ENCODE measurements at places on chromosomes 11 and 22. TPM values are rescaled to one million over a fixed set of nuclear protein-coding genes. Genes with fewer than 3 reads are reported as not detected.

- DNase-seq: no peak
Measured at GRCh38 chr11:73715541-73715940, 45.3 kb downstream of the RAB6A start.

- no peak for DNase-seq
Measured at GRCh38 chr11:66973956-66974580, 1.0 kb upstream of the C11orf86 start.

DNA sequence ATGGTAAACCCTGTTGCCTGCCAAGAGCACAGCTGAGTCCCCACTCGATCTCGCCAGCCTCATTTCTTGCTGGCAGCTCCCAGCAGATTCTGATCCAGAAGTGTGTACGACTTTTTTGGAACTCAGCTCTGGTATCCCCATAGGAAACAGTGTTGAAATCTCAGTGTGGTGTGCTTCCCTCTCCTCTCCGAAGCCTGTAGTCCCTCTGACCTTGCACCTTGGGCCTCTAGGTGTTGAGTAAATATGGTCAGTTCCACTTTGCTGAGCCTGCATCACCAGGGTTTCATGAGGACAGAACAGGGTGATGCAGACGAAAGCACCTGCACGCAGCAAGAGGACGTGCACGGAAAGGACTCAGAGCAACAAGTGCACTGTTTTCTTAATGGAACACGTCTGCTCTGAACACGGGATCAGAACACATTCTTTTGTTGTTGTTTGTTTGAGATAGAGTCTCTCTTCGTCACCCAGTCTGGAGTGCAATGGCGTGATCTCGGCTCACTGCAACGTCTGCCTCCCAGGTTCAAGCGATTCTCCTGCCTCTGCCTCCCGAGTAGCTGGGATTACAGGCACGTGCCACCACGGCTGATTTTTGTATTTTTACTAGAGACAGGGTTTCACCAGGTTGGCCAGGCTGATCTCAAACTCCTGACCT lies 3.8 kb upstream of the CPT1A start:
- DNase-seq: no peak

- DNase-seq: no peak
Measured at GRCh38 chr11:76622493-76623094, 48.0 kb downstream of the LRRC32 start.

GRCh38 chr11:36191941-36192340 lies 97.3 kb downstream of the COMMD9 start:
- no peak for DNase-seq

DNA sequence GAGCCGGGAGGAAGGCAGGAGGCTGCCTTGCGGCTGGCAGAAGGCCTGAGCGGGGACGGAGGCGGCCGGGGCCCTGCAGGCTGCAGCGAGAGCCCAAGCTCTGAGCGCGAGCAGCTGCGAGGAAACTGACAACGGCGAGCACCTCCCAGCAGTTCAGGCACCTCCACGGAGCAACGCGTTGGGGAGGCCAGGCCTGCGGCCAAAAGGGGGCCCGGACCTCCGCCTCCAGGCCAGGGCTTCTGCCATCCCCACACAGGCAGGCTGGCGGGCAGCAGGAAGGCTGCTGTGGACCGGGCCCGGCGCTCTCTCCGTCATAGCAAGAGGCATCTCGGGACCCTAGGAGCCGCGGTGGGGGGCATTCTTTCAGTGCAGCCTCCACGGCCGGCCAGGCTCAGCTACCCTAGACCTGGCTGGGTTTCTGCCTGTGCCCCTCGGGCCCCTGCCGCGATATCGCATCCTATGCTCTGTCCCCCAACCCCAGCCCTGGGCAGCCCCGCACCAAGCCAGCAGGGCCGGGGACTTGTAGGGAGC lies 22.9 kb upstream of the SLC22A12 start:
- no peak for DNase-seq

GRCh38 chr11:117020869-117021564 lies 77.2 kb downstream of the SIK3 start:
- DNase-seq: no peak

DNA sequence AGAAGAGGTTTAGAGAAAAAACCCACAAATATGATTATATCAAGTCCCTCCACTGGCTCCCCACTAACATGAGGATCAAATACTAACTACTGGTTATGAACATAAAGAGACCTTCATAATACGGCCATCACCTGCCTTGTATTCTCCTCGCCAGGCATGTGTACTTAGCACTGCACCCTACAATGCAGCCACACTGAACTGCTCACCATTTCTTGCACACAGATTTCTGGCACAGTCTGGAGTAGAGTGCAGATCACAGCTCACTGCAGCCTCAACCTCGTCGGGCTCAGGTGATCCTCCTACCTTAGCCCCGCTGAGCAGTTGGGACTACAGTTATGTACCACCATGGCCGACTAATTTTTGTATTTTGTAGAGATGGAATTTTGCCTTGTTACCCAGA lies 13.1 kb downstream of the OSBP start:
- DNase-seq: no peak

GRCh38 chr22:42991010-42991651 lies 23.8 kb downstream of the PACSIN2 start:
- no peak for DNase-seq

DNA sequence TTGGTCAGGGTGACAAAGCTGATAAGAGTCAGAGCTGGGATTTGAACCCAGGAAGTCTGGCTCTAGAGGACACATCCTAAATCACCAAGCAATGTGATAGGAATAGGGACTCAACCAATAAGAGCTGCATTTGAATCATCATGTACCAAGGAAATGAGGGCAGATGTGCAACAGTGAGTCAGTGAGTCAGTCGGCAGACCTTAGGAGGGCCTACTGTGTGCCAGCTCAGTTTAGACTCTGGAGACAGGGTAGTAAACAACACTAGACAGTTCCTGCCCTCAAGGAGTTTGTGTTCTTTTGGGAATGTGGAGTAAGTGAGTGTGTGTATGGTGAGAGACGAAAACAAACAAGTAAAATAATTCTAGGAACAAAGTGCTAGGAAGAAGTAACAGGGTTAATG lies 11.2 kb downstream of the IL10RA start:
- DNase-seq: no peak

- no peak for DNase-seq
Measured at GRCh38 chr22:32573991-32574390, 99.4 kb downstream of the FBXO7 start.

- no peak for DNase-seq
Measured at GRCh38 chr22:43667656-43668055, 144.4 kb downstream of the EFCAB6 start.

DNA sequence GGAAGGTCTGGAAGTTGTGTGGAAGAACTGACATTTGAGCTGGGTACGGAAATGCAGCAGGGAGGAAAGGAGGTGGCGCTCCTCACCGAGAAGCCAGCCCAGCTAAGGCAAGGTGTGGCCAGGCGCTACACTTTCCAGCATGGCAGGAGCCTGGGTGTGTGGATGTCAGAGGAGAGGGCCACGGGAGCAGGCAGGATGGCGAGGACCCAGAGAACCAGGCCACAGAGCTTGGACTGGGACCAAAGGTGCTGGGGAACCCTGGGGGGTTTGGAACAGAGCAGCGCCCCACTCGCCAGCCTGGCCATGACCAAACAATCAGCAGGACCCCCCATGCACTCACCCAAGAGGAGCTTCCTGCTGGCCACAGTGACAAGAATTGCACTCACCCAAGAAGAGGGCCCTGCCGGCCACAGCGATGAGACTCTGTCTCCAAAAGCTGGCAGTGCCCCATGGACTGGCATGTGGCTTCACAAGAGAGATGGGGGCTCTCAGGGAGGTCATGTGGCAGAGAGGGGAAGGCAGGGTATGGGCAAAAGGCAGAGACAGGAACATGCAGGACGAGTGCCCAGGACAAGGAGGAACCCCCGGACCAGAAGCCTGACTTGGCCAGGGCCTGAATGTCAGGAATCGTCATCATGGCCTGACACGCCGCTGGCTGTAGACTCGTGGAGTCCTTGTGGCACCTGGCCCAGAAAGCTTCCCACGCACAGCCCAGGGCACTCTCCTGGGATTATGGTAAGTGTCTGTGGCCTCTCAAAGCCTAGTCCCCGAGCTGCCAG lies 45.4 kb downstream of the IGF2 start:
- no peak for DNase-seq

- DNase-seq: no peak
Measured at GRCh38 chr22:35621451-35621850, 4.3 kb upstream of the MB start.

GRCh38 chr11:26443617-26444016 lies 111.7 kb downstream of the ANO3 start:
- DNase-seq: no peak

DNA sequence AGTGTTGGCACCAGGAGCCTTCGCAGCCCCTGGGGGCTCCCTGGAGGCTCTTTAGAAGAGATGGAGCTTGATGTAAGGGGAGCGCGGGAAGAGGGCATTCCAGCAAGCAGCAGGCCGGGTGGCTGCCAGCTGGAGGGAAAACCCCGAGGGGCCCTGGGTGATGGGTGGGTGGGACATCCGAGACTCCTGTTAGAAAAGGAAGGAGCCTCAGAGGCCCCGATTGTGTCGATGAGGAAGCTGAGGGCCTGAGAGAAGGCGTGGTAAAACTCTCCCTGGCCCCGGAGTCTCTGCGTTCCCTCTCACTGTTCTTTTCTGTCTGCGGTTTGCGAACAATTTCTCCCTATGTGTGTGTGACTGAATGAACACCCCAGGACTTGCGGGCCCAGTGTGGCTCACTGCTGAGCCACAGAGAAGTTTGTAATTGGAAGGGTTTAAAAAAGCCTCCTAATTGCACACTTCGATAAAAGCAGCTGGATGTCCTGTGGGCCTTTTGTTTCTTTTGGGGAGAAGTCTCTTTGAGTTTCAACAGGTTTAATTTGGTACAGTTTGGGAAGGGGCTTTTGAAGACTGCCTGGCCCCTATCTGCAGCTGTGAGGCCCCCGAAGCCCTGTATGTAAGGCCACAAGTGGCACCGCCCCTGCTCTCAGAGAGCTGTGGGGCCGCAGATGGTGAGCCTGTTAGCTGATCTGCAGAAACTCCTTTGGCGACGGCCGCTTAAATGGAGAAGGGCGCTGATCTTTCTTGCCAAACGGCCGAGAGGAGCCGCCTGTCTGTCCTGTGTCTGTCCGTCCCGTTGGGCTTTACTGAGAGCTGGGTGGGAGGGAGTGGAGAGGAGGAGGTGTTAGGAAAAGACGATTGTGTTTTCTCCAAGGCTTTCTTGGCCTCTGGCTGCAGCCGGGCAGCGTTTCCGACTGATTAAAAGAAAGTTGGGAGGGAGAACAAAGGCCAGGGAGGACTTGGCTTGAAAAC lies 2.0 kb downstream of the FBLN1 start:
- DNase-seq: peak; percentile 7

GRCh38 chr11:2258501-2259465 lies 11.6 kb downstream of the ASCL2 start:
- no peak for DNase-seq

DNA sequence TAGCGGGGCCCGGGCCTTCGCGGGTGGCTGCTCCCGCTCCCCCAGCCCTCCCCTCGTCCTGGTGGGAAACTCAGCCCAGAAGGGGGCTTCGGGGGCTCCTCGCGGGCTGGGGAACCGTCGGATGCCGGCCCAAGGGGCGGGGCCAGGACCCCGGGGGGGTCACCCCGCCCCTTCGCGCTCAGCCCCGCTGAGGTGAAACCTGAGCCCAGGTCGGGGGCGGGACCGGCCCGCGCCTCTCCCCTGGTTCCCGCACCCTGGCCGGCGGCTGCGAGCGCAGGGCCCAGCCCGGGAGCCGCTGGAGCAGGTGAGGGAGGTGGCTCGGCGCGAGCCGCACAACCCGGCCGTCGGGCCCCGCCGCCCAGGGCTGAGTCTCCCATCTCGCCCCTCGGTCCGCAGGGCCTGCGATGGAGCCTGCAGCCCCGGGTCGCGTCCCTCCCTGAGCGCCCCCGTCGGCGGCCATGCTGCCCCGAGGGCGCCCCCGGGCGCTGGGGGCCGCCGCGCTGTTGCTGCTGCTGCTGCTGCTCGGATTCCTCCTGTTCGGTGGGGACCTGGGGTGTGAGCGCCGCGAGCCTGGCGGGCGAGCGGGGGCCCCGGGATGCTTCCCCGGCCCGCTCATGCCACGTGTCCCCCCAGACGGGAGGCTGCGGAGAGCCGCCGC lies at the start of gene LARGE2:
Gene LARGE2 (plus strand): TSS at position 232 of the 658 bp plus-strand sequence. CDS start 227 bp downstream, at position 459.
- DNase-seq: no peak

DNA sequence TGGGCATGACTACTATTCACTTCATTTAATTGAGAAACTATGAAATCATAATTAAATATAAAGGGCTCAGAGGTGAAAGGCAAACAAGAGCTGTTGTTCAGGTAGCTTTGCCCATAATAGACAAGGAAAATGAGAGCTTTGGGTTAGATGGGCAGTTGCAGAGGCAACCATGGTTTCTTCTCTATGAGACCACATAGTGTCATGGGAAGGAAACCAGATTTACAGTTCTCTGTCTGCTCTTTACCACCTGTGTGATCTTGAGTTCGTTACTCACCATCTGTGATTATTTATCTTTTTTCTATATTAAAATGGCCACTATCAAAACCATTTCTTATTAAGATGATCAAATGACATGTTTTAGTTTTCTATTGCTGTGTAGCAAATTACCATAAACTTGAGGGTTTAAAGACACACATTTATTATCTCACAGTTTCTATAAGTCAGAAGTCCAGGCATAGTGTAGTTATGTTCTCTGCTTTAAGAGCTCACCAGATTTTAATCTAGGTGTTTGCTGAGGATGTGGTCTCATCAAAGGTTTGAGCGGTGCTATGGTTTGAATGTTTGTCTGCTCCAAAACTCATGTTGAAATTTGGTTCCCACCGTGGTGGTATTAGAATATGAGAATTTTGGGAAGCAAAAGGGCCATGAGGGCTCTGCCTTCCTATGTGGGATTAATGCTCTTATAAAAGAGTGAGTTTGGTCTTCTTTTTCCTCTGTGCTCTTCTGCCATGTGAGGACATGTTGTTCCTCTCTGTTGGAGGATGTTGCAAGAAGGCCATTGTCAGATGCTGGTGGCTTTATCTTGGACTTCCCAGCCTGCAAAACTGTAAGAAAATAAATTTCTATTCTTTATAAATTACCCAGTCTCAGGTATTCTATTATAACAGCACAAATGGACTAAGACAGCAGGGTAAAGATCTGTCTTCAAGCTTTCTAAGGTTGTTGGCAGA lies 38.2 kb downstream of the OR2AG2 start:
- DNase-seq: no peak

- DNase-seq: no peak
Measured at GRCh38 chr11:90392692-90393091, 169.8 kb upstream of the CHORDC1 start.

DNA sequence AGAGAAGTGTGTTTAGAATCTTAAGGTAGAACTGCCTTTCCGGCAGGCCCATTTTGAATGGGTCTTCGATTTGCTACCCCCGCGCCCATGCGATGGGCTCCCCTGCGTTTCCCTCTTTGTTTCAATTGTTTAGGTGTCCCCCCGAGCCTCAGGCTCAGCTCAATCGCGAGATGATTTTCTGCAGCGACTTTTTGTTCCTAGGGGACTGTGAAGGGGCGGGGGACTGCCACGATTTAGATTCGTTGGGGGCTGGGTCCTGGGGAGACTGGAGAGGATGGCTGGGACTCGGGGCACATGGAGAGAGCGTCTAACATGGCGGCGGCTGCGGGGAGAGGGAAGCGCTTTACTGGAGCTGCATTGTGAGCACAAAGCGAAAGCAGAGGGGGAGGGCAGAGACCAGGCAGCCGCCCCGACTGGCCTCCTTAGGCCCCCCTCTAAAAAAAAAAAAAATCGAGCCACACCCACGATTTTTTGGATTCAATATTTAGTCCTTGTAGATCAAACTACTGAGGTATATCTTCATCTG lies 1.7 kb downstream of the CAPRIN1 start:
- peak; percentile 80 for DNase-seq

Gene SCARF2
- total RNA-seq: 20.1 TPM

Gene VPS26B
- 53.1 TPM for total RNA-seq

Gene SLC22A25
- total RNA-seq: not detected

Gene ANKRD49
- total RNA-seq: 7.6 TPM

Gene FGF19
- not detected for total RNA-seq

Gene RAB36
- total RNA-seq: 2.6 TPM

Gene FERMT3
- total RNA-seq: 64.4 TPM
